ENCODE measurements at places on chromosomes 5 and 9. TPM values are rescaled to one million over a fixed set of nuclear protein-coding genes. Genes with fewer than 3 reads are reported as not detected.
A peak's percentile ranks its signal among the peaks of the same experiment; 100 is the strongest.

- no peak for DNase-seq
- H3K27ac ChIP-seq = no peak overlapping the region
- H3K27me3 ChIP-seq = no peaks in the 10 kb centered on the region
- H3K4me3 ChIP-seq = no peak overlapping the region
Observed at GRCh38 chr9:134944916-134945315, 27.2 kb upstream of the FCN1 start.

- H3K27me3 ChIP-seq = no peaks in the 10 kb centered on the region
- DNase-seq = no peak
- H3K27ac ChIP-seq = no peak overlapping the region
- H3K4me1 ChIP-seq = peaks cover 5% of the 10 kb centered on the region
- no peaks in the 10 kb centered on the region for H3K36me3 ChIP-seq
- H3K4me3 ChIP-seq = no peak overlapping the region
Observed at GRCh38 chr5:171840711-171841522, 55.3 kb downstream of the SMIM23 start.

DNA sequence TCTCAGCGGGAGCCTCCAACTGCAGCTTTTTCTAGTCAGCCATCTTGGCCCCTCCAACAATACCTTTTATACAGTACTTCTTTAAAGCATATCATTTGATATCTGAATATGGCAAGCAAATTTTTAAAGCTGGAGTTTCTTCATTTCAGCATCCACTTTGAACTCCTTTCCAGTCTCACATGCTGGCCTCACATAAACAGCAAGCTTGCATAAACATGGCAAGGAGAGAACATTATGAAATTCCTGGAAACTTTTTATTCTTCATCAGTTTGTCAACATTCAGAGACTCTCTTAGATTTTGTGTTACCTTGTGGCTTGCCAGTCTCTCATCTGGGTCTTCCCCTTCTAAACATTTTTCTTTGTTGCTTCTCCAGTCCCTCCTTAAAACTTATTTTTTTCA lies 745.3 kb downstream of the NR2F1-AS1 start:
- DNase-seq = no peak
- peaks cover 1% of the 10 kb centered on the region for H3K27me3 ChIP-seq
- no peak overlapping the region for H3K27ac ChIP-seq
- H3K4me3 ChIP-seq = no peak overlapping the region

GRCh38 chr5:143964919-143965318 lies 153.0 kb downstream of the HMHB1 start:
- H3K4me1 ChIP-seq = peaks cover 9% of the 10 kb centered on the region
- no peak overlapping the region for H3K4me3 ChIP-seq
- no peak overlapping the region for H3K27ac ChIP-seq

GRCh38 chr9:69971643-69972449 lies 71.8 kb upstream of the MAMDC2 start:
- H3K4me3 ChIP-seq = no peak overlapping the region
- peak; percentile 66 for DNase-seq
- no peaks in the 10 kb centered on the region for H3K36me3 ChIP-seq
- H3K4me1 ChIP-seq = peaks cover 19% of the 10 kb centered on the region
- H3K27me3 ChIP-seq = no peaks in the 10 kb centered on the region

GRCh38 chr5:173857234-173857633 lies 30.9 kb upstream of the CPEB4 start:
- H3K36me3 ChIP-seq = no peaks in the 10 kb centered on the region
- no peak overlapping the region for H3K4me3 ChIP-seq
- DNase-seq = no peak
- no peak overlapping the region for H3K27ac ChIP-seq

DNA sequence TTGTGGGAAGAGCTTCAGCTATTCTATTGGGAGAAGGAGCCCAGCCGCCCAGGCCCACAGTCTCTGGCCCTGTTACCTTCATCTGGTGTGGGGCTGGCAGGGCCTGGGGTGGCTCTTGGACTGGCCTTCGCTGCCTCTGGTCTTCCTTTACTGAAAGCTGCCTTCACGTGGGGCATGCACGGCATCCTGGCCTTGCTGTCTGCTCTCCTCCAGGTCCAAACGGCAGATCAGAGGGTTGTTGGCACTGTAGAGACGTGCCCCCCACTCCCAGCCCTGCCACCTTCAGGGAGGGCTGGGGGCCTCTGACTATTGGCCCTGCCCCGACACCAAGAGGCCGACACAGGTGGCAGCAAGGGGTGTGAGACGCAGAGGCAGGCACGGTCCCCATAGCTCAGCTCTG lies 291.3 kb upstream of the IRX1 start:
- no peaks in the 10 kb centered on the region for H3K4me1 ChIP-seq
- no peak overlapping the region for H3K27ac ChIP-seq
- H3K4me3 ChIP-seq = no peak overlapping the region
- H3K27me3 ChIP-seq = no peaks in the 10 kb centered on the region
- no peaks in the 10 kb centered on the region for H3K36me3 ChIP-seq
- no peak for DNase-seq

GRCh38 chr9:121115466-121115865 lies 40.7 kb downstream of the CNTRL start:
- no peak overlapping the region for H3K4me3 ChIP-seq
- H3K27ac ChIP-seq = no peak overlapping the region
- H3K4me1 ChIP-seq = no peaks in the 10 kb centered on the region
- no peak for DNase-seq
- no peaks in the 10 kb centered on the region for H3K27me3 ChIP-seq

DNA sequence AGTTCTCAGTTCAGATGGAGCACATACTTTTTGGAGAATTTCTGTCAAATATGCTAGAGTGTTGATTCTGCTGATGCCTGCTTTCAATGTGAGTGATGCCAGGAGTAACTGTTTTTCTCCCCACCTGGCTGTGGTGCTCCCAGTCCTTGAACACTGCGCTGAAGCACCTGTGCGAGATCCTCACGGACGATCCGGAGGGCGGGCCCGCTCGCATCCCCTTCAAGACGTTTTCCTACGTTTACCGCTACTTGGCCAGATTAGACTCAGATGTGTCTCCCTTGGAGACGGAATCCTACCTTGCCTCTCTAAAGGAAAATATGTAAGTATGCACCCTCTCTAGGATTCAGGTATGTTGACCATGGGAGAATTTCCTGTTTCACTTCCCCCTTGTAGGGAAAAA lies 19.4 kb downstream of the ROPN1L start:
- H3K36me3 ChIP-seq = no peaks in the 10 kb centered on the region
- H3K4me3 ChIP-seq = no peak overlapping the region
- H3K27me3 ChIP-seq = no peaks in the 10 kb centered on the region
- peaks cover 20% of the 10 kb centered on the region for H3K4me1 ChIP-seq

DNA sequence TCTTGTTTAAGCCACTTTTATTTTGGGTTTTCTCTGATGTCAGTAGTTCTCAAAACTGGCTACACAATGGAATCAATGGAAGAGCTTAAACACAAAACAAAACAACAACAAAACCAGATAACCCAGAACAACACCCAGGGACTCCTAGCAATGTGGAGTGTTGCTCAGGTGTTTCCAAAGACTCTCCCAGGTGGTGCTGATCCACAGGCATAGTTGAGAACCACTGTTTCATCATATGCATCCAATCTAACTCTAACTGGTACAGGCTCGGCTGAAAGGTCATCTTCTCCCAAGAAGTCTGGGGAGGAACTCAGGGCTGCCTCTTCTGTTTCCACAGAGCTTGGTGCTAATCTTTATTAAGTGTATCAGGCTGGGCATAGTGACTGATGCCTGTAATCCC lies 5.4 kb upstream of the ALDH1B1 start:
- DNase-seq = no peak
- H3K36me3 ChIP-seq = no peaks in the 10 kb centered on the region
- no peak overlapping the region for H3K4me3 ChIP-seq
- H3K27ac ChIP-seq = no peak overlapping the region
- H3K27me3 ChIP-seq = peaks cover 4% of the 10 kb centered on the region

SHOC1 gene
- not detected for polyA plus RNA-seq

DNM1 gene
- polyA plus RNA-seq = 0.59 TPM
